ENCODE measurements at places on chromosomes 5 and 9.
A peak's percentile ranks its signal among the peaks of the same experiment; 100 is the strongest.

GRCh38 chr5:122391621-122392020 lies 79.6 kb downstream of the SNCAIP start:
- DNase-seq = no peak

- no peak for DNase-seq
These were observed 18.7 kb upstream of the WDR38 start for GRCh38 chr9:124834591-124834990.

GRCh38 chr5:136926073-136926472 lies 560.7 kb upstream of the TRPC7 start:
- DNase-seq = no peak

GRCh38 chr9:27755846-27756245 lies 182.6 kb upstream of the C9orf72 start:
- DNase-seq = no peak

DNA sequence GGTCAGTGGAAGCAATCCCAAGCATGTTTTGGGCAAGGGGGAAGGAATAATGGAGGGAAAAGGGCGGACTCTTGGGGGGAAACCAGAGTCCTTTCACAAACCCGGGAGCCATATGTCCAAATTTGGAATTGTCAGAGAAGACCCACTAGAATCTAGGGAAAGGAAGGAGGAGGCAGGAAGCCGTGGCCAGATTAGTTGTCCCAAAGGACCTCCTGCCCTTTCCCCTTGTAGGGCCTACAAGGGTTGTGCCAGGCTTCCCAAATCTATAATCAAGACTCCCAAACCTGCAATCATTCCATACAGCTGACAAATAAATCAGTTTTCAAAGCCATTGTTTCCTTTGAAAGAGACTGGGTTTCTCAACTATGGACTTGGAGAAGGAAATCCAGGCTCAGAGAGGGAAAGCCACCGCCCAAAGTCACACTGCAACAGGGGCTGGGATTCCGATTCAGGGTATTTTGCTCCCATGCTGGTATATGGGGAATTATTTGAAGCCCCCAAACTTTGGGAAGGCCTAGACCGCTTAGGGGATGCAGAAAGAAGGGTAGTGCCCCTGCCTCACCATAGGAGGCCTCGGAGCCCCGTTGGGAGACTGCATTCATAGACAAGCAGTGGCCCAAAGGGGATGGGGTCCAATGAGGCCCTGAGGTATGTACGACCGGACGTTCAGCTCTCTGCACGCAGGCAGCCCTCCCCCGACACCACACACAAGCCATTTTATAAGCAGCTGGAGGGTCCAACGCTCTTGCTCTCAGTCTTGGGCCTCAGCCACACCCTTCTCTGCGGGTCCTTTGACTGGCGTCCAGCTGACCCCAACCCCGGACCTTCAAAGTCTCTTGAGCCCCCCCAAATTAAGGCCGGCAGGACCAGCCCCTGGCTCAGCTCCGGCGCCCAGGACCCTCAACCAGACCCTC lies 815 bp downstream of the ANXA6 start:
- DNase-seq = no peak

DNA sequence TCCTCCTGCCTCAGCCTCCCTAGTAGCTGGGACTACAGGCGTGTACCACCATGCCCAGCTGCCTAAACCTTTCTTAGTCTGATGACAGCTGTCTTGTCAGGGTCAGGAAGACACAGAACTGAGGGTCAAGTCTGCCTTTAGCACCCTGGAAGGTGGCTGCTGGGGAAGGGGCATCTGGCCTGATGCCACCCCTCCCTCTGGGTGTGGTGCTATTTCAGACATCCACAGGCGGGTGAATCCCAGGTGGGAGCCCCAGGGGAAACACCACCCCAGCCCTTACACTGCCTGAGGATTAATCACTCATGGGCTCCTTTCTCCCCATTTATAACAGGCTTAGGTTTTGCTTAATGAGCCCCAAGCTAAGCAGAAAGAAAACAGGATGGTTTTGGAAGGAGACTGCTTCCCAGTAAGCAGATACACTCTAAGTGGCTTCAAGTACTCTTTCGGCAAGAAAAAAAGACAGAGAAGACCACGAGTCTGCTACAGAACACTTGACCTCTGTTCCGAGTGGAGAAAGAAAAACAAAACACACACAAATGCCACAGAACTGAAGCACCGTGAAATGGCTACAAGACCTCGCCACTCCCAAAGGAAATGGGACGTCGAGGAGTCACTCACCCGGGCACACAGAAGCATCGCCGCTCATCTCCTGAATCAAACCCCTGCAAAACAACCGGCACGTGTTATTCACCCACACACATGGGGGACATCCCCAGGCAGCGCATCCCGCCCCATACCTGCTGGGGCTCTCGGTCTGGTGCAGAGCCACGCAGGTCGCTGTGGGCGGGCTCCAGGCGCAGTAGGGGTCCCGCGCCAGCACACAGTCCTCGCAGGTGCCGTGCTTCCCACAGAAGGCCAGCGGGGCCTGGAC lies 62.4 kb downstream of the SECISBP2 start:
- no peak for DNase-seq

DNA sequence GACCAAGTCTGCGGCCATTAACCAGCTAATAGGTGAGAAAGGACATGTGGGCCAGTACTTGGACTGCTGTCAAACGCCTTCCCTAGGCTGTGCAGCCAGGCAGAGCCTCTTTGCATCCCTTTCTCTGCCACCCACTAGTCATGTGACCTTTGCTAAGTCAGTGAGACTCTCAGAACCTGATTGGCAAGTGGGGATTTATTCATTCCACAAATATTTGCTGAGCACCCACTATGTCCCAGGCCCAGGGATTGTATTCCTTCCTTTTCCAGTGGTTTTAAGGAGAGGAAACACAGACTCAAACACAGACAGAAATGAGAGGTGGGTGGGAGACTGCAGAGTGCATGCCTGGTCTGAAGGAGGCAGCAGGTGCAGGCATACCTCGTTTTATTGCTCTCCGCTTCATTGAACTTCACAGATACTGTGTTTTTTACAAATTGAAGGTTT lies 71.6 kb upstream of the GALNT10 start:
- DNase-seq = no peak

DNA sequence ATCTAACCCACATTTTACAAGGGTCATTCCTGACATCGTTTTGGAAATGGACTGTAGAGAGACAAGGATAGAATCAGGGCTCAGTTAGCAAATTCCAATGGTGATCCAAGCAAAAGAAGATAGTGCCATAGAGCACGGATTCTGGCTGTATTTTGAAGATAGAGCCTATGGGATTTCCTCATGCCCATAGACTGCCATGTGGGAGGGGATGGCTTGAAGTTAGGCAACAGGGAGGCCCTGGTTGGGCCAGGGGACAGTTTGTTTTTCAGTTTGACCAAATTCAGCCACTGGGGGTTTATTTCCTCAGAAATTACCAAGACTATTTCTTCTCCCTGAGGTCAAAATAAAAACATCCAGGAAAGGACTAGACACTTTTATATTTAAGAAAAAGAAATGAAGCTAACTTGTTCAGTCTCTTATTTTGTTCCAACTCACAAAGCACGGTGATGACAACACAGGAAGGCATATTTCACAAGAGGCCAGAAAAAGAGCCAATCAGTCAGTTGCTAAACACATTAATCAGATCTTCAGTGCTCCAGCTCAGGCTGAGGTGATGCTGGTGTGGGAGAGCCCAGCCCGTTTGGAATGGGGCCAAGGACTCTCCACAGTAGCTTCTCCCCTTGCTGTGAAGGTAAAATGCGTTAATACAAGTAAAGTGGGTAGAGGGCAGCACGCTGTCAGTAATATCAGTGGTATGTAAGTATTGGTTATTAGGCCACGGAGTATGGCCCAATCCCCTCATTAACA lies 4.4 kb upstream of the DCTN4 start:
- DNase-seq = no peak

DNA sequence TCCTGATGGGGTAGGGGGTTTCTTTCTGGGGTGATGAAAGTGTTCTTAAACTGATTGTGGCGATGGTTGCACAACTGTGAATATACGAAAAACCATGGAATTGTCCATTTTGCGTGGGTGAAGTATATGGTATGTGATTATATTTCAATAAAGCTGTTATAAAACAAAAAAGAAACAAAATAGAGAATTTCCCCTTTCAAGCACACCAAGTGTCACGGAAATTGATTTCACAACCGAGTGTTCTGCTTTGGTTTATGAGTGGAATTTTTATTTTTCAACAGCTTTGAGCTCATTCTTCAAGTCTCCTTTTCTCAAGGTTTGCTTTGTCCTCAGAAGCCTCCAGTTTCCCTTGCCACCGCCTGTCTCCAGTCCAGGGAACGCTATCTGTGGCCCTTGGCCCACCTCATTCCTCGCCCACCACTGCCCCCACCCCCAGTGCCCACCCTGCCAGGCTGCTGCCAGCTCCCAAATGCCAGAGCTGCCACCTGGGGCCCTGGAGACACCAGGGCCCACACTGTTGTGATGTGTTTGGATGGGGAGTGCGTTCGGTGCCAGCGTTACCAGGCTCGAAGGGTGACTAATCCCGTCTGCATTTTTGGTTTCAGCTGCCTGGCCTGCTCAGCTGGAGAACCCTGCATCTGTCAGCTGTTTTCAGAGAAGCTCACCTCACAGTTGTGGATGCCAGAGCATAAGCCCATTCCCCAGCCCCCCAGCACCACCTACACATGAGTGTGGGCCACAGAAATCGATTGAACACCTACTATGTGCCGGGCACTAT lies 30.4 kb downstream of the DUSP1 start:
- peak; percentile 9 for DNase-seq

GRCh38 chr5:71996789-71997188 lies 110.5 kb upstream of the MAP1B start:
- DNase-seq = no peak

- no peak for DNase-seq
These were observed 15.1 kb downstream of the CARTPT start for GRCh38 chr5:71734141-71734540.

Measured in NCI-H446 treated with DMSO at 0.1 percent for 48 hours (cell line).